Ammon's horn (tissue), 1 donor: ENCODE measurements at places on chromosomes 1 and 21.

- DNase-seq = no peak
Observed at GRCh38 chr1:233406339-233406960, 78.9 kb downstream of the MAP3K21 start.

GRCh38 chr1:106755682-106756406 is 300.6 kb upstream of the PRMT6 start:
- no peak for DNase-seq

DNA sequence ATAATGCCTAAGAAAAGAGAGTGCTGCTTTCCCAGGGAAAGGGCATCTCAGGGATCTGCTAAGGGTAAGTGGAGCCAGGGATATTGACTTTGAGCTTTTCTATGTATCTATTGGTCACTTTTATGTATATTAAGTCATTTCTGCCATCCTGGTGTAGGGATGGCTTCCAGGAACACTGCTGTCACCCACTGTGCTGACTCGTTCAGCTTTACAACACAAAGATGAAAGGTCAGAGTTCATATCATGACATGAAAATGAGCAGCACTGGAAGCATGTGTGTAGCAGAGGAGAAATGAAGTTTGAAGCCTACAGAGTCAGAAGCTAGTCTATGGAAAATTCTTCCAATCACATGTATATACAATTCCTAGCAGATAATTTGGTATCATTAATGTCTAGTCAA is 37.1 kb upstream of the RGS8 start:
- no peak for DNase-seq

DNA sequence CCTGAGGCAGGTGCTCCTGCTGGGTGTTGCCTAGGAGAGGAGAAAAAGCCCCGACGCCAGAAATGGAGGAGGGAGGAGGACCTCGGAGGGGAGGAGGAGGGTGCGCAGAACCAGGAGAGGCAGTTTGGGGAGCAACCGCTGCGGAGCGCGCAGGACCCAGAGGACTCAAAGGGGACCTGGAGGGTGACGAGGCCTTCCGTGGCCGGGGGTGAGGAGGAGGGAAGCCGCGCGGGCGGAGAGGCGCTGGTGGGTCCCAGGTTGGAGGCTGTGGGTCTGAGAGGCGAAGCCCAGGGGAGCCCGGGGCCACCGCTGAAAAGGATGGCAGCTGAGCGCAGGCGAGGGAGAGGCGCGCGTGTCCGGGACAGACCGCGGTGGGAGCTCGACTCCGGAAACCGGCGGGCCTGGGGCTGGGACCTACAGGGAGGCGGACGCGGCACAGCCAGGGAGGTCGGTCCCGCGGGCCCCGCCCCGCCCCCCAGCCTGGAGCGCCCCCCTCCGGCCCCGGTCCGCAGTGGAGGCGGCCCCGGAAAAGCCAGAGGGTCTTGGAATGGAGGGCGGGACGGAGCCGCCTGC is 15.1 kb downstream of the RNF223 start:
- no peak for DNase-seq

- DNase-seq = no peak
Observed at GRCh38 chr21:29496337-29496736, 197.6 kb downstream of the BACH1 start.

DNA sequence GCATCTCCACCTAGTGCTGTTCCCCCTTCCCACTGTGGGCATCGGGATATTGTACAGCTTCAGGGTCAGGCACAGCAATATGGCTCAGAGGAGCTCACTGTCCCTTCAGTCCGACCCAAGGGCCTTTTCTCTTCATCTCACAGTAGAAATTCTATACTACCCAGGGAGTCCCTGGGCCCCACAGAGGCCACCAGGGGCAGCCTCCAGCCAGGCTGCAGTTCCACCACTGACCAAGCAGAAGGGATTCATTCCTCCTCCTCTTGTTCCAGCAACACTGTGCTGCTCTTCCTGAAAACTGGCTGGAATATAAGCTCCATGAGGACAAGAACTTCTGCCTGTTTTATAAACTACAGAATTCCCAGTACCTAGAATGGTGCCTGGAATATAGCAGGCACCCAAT is 70.5 kb downstream of the CD34 start:
- DNase-seq = no peak

- no peak for DNase-seq
Observed at GRCh38 chr1:164713456-164714207, 154.6 kb downstream of the PBX1 start.

- no peak for DNase-seq
Observed at GRCh38 chr21:41651830-41652229, 115.0 kb downstream of the RIPK4 start.
